ENCODE measurements at places on chromosomes 4 and X. TPM values are rescaled to one million over a fixed set of nuclear protein-coding genes. Genes with fewer than 3 reads are reported as not detected.

GRCh38 chr4:155837203-155837796 lies 28.8 kb downstream of the ASIC5 start:
- DNase-seq: no peak

GRCh38 chr4:187268940-187269339 lies 545.3 kb upstream of the FAT1 start:
- no peak for DNase-seq

- no peak for DNase-seq
Measured at GRCh38 chr4:161148051-161148450, 1015.7 kb downstream of the FSTL5 start.

- no peak for DNase-seq
Measured at GRCh38 chr4:122643257-122643656, 22.4 kb upstream of the IL21 start.

- no peak for DNase-seq
Measured at GRCh38 chr4:79899481-79899880, 173.5 kb downstream of the ANTXR2 start.

Gene GTPBP6
- 47.3 TPM for polyA plus RNA-seq

Gene KIAA1210
- not detected for polyA plus RNA-seq

- DNase-seq: no peak
Measured at GRCh38 chr4:102761296-102761701, 531 bp upstream of the MANBA start.

DNA sequence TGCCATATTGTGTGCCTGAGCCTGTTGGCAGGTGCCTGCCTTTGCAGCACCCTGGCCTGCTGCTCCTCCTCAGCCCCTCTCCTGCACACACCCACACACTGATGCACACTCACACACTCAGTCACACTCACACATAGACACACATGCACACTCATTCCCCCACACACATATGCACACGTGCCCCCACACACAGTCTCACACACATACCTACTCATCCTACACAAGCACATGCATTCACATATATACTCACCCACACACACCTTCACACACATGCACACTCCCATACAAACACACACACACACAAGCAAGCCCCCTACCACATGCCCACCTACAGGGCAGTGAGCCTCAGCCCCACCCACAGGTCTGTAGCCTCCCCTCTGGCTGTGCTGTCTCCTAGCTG lies 245.0 kb downstream of the EVC2 start:
- DNase-seq: no peak

GRCh38 chr4:8435656-8436121 lies 4.8 kb downstream of the ACOX3 start:
- no peak for DNase-seq

DNA sequence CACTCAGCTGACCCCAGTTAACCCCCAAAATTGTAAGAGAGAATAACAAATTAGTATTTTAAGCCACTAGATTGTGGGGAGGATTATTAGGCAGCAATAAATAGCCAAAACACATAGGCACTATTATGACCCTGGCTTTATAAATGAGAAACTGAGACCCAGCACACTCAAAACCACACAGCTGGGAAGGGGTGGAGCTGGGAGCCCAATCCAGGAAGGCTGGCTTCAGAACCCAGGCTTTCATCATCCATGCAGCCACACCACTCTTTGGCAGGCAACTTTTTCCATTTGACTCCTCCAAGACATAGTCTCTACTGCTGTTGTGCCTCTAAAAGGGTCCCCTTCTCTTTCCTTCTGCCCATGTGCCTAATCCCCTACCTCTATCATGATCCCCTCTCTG lies 253.8 kb downstream of the DHX15 start:
- DNase-seq: no peak

- peak; percentile 84 for DNase-seq
Measured at GRCh38 chr4:140135529-140136088, 18.4 kb downstream of the MAML3 start.

Gene BTK
- not detected for polyA plus RNA-seq

DNA sequence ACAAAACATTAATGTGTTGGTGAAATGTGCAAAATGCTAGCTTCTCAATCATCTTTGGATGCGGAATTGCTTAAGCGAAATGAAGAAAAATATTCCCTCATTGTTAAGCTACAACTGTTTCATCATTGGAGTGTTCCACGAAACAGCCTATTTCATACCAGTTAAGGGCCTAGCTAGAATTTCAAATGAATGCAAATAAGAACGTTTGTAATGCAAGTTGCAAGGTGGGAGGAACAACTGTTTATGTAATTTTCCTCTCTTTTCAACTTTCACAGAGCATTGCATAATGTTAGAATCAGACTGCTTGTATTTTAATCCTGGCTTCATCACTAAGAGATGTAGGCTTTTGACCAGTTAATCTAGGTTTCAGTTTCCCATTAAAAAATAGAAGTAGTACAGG lies 480.1 kb downstream of the IL1RAPL1 start:
- no peak for DNase-seq

Gene NDST4
- not detected for polyA plus RNA-seq

Gene INTU
- 3.3 TPM for polyA plus RNA-seq

Gene EDA2R
- 23.0 TPM for polyA plus RNA-seq

Gene CLIC2
- polyA plus RNA-seq: 0.16 TPM

DNA sequence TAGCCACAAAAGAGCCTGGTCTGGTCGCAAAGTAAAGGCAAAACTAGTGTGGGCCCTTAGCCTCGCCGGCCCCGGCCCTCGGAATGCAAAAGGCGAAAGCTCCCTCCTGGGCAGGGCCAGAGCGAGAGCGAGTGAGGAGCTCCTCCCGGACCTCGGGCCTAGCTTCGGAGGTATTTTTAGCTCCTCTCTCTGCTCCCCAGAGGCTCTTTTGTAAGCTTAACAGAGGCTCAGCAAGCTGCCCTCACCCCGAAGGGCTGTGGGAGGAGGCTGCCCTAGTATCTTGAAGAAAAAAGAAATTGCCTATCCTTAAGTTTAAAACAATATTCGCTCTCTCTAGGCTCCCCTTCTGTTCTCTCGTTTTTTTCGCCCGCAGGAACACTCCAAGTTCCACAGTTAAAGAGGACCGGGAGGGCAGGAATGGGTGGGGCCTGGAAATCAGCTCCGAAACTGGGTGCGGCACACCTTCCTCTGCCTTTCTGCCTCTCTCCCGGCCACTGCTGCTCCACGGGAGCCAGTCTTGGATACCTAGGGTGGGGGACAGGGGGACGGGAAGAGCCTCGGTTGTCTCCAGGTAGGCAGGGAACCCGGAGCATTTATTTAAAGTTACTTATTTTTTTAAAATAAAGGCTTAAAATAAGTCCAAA lies 12.1 kb downstream of the HAND2 start:
- DNase-seq: peak; percentile 51

- DNase-seq: no peak
Measured at GRCh38 chrX:142686653-142687283, 339.0 kb upstream of the SPANXN4 start.

- DNase-seq: peak; percentile 1
Measured at GRCh38 chrX:97844943-97845342, 961.2 kb downstream of the RPA4 start.

DNA sequence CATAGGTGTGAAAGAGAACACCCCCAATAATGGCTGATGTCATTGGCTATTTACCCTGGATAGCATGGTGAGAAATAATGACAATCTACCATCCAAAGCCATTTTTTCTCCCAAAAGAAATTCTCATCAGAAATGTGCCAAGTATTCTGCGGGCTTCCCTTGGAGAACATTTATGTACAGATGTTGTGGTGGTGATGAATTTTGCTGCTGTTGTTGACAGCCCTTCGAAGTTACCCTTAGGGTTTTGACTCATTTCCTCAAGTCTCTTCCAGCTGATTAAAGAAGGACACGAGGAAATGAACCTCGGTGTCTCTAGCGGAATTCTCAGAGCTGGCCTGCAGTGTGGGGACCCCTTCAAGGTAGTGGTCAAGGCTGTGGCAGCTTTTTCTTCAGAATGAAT lies 3.4 kb downstream of the KIT start:
- DNase-seq: no peak

GRCh38 chr4:85423431-85423830 lies 51.5 kb upstream of the ARHGAP24 start:
- no peak for DNase-seq

Gene ARHGAP6
- polyA plus RNA-seq: 0.16 TPM

GRCh38 chr4:137206781-137207180 lies 325.5 kb downstream of the PCDH18 start:
- DNase-seq: no peak

DNA sequence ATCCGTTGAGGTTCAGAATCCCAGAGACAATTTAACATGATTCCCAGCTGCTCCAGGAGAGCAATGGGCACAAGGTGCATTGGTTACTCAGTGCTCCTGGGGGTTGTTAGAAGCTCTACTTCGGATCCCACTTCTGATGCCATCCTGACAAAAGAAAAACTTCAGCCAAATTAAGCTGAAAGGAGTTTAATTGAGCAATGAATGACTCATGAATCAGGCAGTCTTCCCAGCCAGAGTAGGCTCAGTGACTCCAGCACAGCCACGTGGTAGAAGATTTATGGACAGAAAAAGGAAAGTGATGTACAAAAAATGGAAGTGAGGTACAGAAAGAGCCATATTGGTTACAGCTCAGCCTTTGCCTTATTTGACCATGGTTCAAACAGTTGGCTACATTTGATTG lies 95.7 kb downstream of the PWWP3B start:
- no peak for DNase-seq

Gene GAGE13
- polyA plus RNA-seq: not detected

- DNase-seq: no peak
Measured at GRCh38 chrX:40090961-40091360, 6.8 kb downstream of the BCOR start.

GRCh38 chrX:13086076-13086475 lies 41.7 kb upstream of the FAM9C start:
- DNase-seq: no peak

Gene SOD3
- 12.0 TPM for polyA plus RNA-seq

GRCh38 chr4:31089815-31090214 lies 369.6 kb downstream of the PCDH7 start:
- DNase-seq: no peak

GRCh38 chr4:6539009-6539764 lies 35.8 kb upstream of the MAN2B2 start:
- DNase-seq: no peak

DNA sequence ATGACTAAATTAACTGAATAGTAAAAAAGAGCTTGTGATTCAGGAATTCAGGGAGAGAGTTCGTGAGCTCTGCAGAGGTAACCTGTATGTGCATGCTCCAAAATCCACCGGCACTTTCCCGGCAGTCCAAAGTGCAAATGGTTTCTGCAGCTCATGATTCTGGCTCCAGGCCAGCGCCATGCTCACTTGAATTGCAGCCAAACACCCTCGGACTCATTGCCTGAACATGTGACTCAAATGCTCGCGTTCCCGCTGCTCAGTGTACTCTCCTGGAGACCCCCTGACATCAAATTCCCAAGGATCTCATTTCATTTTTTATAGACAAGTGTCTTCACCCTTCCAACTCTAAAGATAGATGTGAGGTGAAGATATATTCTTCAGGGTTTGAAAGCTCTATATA lies 44.1 kb upstream of the SH3RF1 start:
- peak; percentile 61 for DNase-seq

DNA sequence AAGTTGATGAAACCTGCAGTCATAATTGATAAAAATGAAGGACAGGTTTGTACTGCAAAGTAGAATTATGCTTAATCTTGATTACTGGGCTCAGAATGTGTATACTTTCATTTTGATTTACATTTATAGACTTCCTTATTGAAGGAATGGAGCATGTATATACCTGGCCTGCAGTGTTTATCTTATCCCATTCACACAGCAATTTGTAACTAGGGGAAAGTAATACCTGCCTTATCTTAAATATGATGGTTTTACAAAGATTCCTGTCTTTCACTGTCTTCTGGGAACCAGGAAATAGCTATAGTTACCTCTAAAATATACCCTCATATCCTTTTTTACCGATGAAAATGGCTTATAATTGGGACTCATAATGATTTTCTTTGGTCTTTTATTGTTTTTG lies 29.7 kb downstream of the ADD1 start:
- no peak for DNase-seq

DNA sequence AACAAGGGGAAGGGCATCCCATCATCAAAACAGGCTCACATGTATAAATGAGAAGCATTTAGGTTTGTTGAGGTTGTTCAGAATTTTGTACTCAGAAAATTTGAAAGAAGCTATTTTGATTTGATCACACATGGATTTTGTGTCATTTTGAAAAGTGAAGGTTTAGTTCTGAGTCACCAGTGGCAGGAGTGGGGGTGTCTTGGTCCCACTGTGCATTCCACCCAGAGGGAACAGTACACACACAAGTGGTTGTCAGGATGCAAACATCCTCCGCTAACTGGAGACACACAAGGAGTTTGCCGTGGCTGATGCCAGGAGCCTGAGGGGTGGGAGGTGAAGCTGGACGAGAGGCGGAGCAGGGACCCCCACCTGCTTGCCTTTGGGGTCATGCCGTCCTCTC lies 198.2 kb upstream of the PSAPL1 start:
- DNase-seq: no peak

Gene HS3ST1
- polyA plus RNA-seq: not detected

DNA sequence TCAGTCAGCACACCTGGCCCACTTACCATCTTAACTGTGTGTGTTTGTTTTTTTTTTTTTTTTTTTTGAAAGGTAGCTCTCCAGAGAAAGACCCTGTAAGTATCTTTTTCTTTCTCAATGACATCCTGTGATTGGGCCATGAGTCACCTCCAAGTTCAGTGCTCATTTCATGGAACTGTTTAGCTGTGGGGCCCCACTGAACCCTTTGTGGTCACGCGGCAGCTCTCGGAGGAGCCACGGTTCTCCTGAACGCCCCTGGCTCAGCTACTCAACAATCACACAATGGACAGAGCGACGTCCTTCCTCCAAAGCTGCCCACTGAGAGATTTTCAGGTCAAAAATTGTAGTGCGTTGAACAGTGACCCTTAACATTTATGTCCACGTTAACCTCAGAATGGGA lies 14.2 kb upstream of the IL3RA start:
- no peak for DNase-seq

DNA sequence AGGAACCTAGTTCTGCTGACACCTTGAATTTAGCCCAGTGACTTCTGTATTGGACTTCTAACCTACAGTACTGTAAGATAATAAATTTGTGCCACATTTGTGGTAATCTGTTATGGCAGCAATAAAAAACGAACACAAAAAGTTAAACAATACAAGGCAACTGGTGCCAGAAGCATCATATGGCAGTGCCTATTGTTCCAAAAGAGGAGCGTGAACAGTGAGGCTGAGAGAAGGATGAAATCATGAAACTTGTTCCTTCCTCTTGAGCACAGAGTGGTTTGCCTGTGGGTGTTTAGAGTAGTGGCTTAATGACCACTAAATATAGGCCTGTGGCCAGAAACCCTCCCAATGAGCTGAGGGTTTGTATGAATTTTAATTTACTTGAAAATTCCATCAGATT lies 69.7 kb upstream of the PGRMC2 start:
- DNase-seq: no peak

- no peak for DNase-seq
Measured at GRCh38 chr4:84146300-84146959, 352.7 kb downstream of the NKX6-1 start.
